A673 (cell line): ENCODE measurements at places on chromosomes 7 and 10. TPM values are rescaled to one million over a fixed set of nuclear protein-coding genes. Genes with fewer than 3 reads are reported as not detected.
A peak's percentile ranks its signal among the peaks of the same experiment; 100 is the strongest.

GRCh38 chr7:74155810-74156395 lies 18.3 kb upstream of the EIF4H start:
- no peak overlapping the region for H3K4me3 ChIP-seq
- no peaks in the 10 kb centered on the region for H3K27me3 ChIP-seq
- no peaks in the 10 kb centered on the region for H3K36me3 ChIP-seq
- no peaks in the 10 kb centered on the region for H3K4me1 ChIP-seq

The CUEDC2 gene
- total RNA-seq, result 63.7 and 72.1 TPM in 2 replicates

DNA sequence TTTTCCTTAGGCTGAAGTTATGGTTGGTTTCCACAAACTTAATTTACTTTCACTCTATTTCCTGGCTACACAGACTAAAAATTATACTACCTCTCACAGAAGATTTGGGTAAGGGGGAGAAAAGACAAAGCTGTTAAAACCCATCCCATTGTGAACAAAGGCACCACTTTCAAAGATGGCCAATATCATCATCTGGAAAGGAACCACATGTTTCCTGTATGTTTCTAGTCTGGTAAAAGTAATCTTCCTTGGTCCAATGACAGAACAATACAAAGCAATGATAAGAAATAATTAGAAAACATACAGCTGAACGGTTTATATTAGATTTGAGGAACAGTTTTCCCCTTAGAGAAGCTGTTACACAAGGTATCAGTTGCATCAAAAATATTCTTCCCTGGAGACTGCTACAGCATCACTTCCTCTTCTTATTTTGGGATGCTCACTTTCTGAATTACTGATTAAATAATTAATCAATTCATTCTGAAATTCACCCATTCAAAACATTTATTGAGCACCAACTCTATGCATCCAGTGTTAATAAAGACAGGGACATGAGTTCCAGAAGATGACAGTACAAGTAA lies 8.5 kb upstream of the SFR1 start:
- H3K4me3 ChIP-seq, result no peak overlapping the region
- no peaks in the 10 kb centered on the region for H3K27me3 ChIP-seq
- H3K4me1 ChIP-seq, result no peaks in the 10 kb centered on the region
- no peak for DNase-seq
- H3K36me3 ChIP-seq, result no peaks in the 10 kb centered on the region

The CPED1 gene
- total RNA-seq, result 0.15 TPM in 1 of 2 replicates, not detected in the other

GRCh38 chr10:93482145-93482834 lies at the start of gene MYOF:
Gene MYOF, minus strand, starts transcription at chr10:93482334. Its CDS starts 140 bp downstream, at chr10:93482194.
- no peaks in the 10 kb centered on the region for H3K36me3 ChIP-seq
- H3K4me3 ChIP-seq, result peak within 1 kb of the TSS; percentile 65
- DNase-seq, result peak; percentile 85
- no peaks in the 10 kb centered on the region for H3K4me1 ChIP-seq
- peak within 1 kb of the TSS; percentile 58 for H3K27ac ChIP-seq

GRCh38 chr10:49627644-49628247 lies 13.9 kb downstream of the CHAT start:
- H3K4me3 ChIP-seq, result no peak overlapping the region
- DNase-seq, result no peak
- H3K27ac ChIP-seq, result no peak overlapping the region
- peaks cover 20% of the 10 kb centered on the region for H3K4me1 ChIP-seq
- peaks cover 7% of the 10 kb centered on the region for H3K27me3 ChIP-seq

DNA sequence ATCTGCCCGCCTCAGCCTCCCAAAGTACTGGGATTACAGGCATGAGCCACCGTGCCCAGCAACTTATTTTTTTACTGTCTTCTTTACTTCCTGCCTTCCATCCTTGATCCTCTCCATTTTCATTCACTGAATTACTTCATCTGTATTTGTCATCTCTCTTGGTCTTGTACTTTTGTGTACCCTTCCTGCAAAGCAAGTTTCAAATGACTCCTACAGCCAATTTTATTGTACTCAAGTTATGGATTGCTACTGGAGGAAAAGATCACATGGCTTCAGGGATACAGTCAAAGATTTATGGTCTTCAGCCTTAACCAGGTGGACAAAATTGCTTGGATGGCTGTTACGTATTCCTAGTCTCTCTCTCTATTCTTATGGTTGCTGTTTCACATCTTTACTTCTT lies 22.6 kb downstream of the SEPTIN7 start:
- peaks cover 44% of the 10 kb centered on the region for H3K4me1 ChIP-seq
- DNase-seq, result no peak
- H3K36me3 ChIP-seq, result peaks cover 5% of the 10 kb centered on the region
- no peak overlapping the region for H3K4me3 ChIP-seq
- H3K27ac ChIP-seq, result no peak overlapping the region

- no peaks in the 10 kb centered on the region for H3K27me3 ChIP-seq
- H3K4me3 ChIP-seq, result no peak overlapping the region
- no peak overlapping the region for H3K27ac ChIP-seq
- no peaks in the 10 kb centered on the region for H3K36me3 ChIP-seq
- DNase-seq, result peak; percentile 15
- no peaks in the 10 kb centered on the region for H3K4me1 ChIP-seq
Measured at GRCh38 chr7:14761510-14762296, 140.8 kb downstream of the DGKB start.

DNA sequence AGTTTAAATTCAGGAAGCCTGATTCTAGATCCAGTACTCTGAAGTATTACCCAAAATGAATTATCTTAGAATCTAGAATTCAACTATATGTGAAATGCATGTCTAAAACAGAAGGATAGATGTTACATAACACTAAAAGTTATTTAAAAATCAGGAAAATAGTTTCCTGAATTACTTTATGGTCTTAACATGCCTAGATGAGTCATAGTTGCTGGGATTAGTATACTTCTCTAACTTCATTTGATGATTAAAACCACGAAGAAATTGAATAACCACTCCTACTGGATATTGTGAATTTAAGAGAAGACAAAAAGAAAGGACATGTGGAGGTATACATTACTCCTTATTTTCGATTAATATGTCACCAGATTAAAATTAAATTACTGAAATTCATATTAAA lies 65.5 kb downstream of the ATAD1 start:
- peaks cover 37% of the 10 kb centered on the region for H3K4me1 ChIP-seq
- no peaks in the 10 kb centered on the region for H3K27me3 ChIP-seq
- peak overlapping the region; percentile 15 for H3K27ac ChIP-seq
- H3K36me3 ChIP-seq, result no peaks in the 10 kb centered on the region

GRCh38 chr7:74294191-74294998 lies 5.2 kb downstream of the CLIP2 start:
- H3K4me3 ChIP-seq, result no peak overlapping the region
- peak overlapping the region; percentile 48 for H3K27ac ChIP-seq
- DNase-seq, result peak; percentile 80
- no peaks in the 10 kb centered on the region for H3K27me3 ChIP-seq
- no peaks in the 10 kb centered on the region for H3K36me3 ChIP-seq
- peaks cover 28% of the 10 kb centered on the region for H3K4me1 ChIP-seq

DNA sequence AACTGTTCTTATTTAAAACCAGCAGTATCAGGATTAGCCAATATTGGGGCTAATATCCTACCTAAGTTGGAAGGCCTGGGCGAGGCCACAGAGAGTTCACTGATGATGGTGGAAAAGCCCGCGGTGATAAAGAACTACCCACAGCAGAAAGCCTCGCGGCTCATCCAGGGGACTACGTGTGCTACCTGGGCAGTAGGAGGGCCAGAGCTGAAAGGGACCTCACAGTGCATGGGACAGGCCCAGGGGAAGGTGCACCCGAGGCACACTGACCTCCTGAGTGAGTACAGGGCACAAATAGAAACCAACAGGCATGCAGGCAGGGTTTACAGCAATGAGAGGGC lies 1.4 kb downstream of the WDR86 start:
- peak overlapping the region; percentile 74 for H3K4me3 ChIP-seq
- no peak for DNase-seq
- H3K4me1 ChIP-seq, result peaks cover 11% of the 10 kb centered on the region
- no peaks in the 10 kb centered on the region for H3K36me3 ChIP-seq
- H3K27ac ChIP-seq, result no peak overlapping the region
- peaks cover 49% of the 10 kb centered on the region for H3K27me3 ChIP-seq

- no peak overlapping the region for H3K27ac ChIP-seq
- H3K27me3 ChIP-seq, result no peaks in the 10 kb centered on the region
- no peak for DNase-seq
- H3K36me3 ChIP-seq, result peaks cover 5% of the 10 kb centered on the region
Measured at GRCh38 chr10:100979791-100980272, 7.5 kb downstream of the MRPL43 start.

The C10orf53 gene
- not detected in 2 replicates for total RNA-seq

- no peak overlapping the region for H3K4me3 ChIP-seq
- H3K4me1 ChIP-seq, result no peaks in the 10 kb centered on the region
- H3K27ac ChIP-seq, result no peak overlapping the region
- H3K27me3 ChIP-seq, result peaks cover 16% of the 10 kb centered on the region
Measured at GRCh38 chr7:26429168-26429567, 137.5 kb downstream of the SNX10 start.

DNA sequence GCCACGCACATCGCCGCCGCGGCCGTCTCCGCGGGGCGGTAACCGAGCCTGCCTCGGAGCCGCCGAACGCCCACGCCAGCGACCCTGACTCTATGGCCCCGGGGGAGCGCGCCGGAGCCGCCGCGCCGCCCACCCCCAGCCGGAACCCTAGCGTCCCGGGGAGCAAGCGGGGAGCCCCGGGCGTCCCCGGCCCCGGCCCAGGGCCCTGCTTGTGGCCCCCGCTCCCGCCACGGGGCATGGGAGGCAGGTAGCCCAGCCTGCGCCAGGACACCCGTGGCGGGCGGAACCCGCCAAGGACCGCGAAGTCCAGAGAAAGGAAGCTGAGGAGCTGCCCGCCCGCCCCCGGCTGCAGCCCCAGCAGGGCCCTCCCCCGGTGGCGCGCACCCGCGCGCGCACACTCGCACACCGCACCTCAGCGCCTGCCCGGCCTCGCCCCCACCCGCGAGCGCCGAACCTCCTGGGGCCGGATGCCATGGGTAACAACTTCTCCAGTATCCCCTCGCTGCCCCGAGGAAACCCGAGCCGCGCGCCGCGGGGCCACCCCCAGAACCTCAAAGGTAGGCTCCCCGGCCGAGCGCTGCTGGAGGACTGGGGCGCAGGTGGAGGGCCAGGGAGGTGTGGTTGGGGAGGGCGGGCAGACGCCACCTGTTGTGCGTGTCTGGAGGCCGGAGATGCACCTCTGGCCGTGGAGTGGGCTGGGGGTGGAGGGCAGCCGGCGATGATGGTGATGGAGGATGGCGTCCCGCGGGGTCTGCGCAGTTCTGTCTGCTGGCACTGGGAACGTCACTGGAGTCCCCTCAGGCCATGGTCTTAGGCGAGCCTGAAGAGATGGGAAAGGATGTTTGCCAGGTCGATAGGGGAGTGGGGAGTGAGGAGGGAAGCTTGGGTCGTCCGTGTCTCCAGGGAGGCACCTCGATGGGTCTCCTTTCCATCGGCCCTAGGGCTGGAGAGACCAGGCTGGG lies 692 bp downstream of the NEURL1 start:
- peaks cover 50% of the 10 kb centered on the region for H3K27me3 ChIP-seq
- H3K27ac ChIP-seq, result no peak overlapping the region
- no peak for DNase-seq
- peak overlapping the region; percentile 58 for H3K4me3 ChIP-seq
- H3K36me3 ChIP-seq, result no peaks in the 10 kb centered on the region
- peaks cover 15% of the 10 kb centered on the region for H3K4me1 ChIP-seq

GRCh38 chr10:26199841-26200240 lies 16.7 kb upstream of the GAD2 start:
- no peaks in the 10 kb centered on the region for H3K27me3 ChIP-seq
- no peak overlapping the region for H3K4me3 ChIP-seq
- DNase-seq, result peak; percentile 69
- no peaks in the 10 kb centered on the region for H3K4me1 ChIP-seq
- no peak overlapping the region for H3K27ac ChIP-seq
- H3K36me3 ChIP-seq, result no peaks in the 10 kb centered on the region

DNA sequence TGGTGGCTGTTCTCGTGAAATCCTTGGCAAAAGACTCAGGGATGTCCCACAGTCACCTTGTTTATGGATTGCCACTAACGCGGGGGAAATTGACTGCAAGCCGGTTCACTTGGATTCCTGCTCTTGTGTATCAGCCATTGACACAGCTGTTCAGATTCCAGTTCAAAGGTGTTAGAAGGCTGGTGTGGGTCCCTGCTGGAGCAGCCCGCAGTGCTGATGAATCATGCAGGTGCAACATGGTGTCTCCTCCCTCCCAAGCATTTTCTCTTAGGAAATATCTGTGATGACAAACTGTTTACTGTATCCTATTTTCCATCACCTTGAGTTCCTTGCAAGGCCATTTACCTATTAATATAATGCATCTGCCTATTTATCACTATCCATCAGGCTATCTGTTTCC lies 170.1 kb downstream of the GATA3 start:
- H3K27me3 ChIP-seq, result no peaks in the 10 kb centered on the region
- H3K4me3 ChIP-seq, result no peak overlapping the region
- H3K36me3 ChIP-seq, result no peaks in the 10 kb centered on the region
- H3K27ac ChIP-seq, result no peak overlapping the region
- DNase-seq, result no peak

The ENTPD1 gene
- total RNA-seq, result 0.37 and 0.92 TPM in 2 replicates

The TRIM50 gene
- not detected in 2 replicates for total RNA-seq

GRCh38 chr10:55374917-55375316 lies 573.9 kb upstream of the PCDH15 start:
- no peak overlapping the region for H3K27ac ChIP-seq
- no peaks in the 10 kb centered on the region for H3K4me1 ChIP-seq
- no peaks in the 10 kb centered on the region for H3K27me3 ChIP-seq
- no peak for DNase-seq

DNA sequence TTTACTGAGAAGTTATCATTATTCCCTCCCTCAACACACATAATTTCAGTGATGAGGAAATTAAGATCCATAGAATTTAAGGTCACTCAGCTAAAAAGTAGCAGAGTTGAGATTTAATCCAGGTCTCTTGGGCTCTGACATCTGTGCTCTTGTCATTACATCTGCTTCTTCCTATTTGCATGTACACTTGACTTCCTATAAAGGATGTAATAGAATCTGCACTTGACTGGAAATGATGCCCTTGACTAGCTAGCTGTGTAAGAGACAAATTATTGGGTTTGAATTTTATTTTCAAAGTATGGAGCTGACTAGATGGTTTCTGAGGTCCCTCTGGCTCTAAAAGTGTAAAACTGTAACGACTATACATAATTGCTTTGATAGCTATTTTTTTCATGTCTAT lies 59.5 kb downstream of the AGK start:
- no peaks in the 10 kb centered on the region for H3K27me3 ChIP-seq
- no peaks in the 10 kb centered on the region for H3K4me1 ChIP-seq
- no peak overlapping the region for H3K27ac ChIP-seq
- H3K4me3 ChIP-seq, result no peak overlapping the region
- peaks cover 8% of the 10 kb centered on the region for H3K36me3 ChIP-seq

The EPHA1 gene
- 1.2 and 1.7 TPM in 2 replicates for total RNA-seq
